ENCODE measurements at places on chromosomes 16 and 17.

DNA sequence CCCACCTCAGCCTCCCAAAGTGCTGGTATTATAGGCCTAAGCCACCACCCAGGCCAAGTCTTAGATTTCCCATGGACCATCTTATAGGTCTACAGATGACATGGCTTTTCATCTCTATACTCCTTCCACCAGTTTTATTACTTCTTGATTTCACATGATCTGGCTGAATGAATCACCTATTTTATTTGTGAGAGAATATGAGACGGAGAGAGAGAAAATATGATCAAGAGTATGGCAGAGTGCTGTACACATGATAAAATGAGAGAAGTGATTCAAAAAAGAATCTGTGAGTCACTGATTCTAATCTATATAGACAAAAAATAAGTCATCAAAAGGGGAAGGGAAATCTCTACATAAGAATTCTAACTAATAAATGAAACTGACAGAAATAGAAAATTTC, 13.7 kb downstream of the ACSM1 start:
- no peak for DNase-seq

DNA sequence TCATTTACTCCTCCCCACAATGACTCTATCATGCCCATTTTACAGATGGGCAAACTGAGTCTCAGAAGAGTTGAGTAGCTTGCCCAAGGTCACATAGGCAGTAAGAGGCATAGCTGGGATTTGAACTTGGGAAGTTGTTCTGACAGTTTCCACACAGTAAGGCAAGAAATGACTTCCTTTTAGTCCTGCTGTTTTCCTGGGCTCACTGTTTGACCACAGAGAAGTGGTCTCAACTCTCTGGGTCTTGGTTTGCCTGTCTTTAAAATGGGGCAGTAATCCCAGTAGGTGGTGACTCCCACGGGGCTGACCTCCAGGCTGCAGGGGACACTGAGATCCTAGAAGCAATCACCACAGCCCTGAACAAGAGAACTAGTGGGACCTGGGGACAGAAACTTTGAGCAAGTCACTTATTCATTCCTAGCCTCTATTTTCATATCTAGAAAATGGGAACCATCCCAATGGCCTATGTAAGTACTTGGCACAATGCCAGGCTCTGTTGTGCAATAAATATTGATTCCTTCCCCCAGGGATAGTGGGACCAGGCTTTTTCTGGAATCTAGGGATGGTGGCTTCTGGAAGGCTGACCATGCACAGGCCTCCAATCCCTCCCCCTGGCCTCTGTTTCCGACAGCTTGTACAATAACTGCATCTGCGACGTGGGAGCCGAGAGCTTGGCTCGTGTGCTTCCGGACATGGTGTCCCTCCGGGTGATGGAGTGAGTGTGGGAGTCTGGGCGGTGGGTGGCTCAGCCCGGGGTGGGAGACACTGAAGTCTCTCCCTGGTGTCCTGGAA, 20.5 kb downstream of the DEXI start:
- DNase-seq: no peak

DNA sequence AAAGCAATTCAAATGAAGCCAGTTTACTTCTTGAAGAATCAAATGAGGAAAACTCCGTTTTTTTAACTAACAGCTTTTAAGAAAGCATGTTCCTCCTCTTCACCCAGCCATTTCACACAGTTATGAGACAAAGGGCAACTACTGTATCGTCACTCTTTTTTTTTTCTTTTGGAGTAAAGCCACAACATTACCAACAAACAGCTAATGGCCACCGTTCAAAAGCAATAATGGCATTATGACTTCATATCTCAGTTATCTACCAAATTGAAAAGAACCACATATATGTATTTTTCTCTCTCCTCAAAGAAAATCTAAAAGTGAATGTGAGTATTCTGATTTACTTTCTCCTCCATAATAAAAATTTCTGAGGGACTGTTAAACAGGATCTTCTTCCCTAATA, 14.5 kb downstream of the GRB2 start:
- DNase-seq: no peak

GRCh38 chr17:37220607-37220953, 155.2 kb upstream of the C17orf78 start:
- no peak for DNase-seq

DNA sequence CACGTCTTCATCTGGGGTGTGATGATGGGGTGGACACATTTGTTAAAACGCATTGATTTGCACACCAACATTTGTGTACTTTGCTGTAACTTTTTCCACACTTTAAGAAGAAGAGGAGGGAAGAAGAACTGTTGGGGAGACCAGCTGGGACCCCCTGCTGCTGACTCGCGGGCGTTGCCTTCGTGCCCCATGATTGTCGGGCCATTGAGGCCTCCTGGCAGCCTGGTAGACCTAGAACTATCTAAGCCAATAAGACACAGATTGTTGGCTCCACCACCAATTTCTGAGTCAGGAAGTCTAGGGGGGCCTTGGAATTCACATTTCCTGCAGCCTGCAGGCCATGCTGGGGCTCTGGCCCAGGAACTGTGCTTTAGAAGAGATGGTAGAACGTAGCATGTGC, 105.5 kb downstream of the TNFRSF13B start:
- DNase-seq: no peak

- DNase-seq: no peak
These were observed 7.8 kb downstream of the VPS4A start for GRCh38 chr16:69318911-69319289.

DNA sequence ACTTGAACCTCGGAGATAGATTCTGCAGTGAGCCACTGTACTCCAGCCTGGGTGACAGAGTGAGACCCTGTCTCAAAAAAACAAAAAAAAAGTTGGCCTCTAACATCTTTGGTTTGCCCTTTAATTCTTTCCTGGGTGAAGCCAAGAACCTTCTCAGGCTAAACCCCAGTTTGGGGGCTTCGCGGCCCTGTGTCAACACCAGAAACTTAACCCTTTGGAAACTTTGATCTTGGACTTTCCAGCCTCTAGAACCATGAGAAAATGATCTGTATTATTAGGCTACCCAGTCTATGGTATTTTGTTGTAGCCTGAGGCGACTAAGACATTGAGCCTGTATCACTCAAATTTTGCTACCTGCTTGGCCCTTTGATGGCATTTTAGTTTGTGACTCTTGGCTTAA, 86.2 kb downstream of the CDC27 start:
- DNase-seq: no peak
